Activated naive CD8-positive, alpha-beta T cell treated with anti-CD3 and anti-CD28 coated beads for 36 hours (primary cell): ENCODE measurements at places on chromosomes 5 and 9. TPM values are rescaled to one million over a fixed set of nuclear protein-coding genes. Genes with fewer than 3 reads are reported as not detected.

The PKN3 gene
- 7.8 TPM for total RNA-seq

The PTGES gene
- 0.21 TPM for total RNA-seq

The ASPN gene
- total RNA-seq, result not detected

The LCN9 gene
- total RNA-seq, result not detected

The EQTN gene
- not detected for total RNA-seq

The LCN2 gene
- total RNA-seq, result not detected

The C5orf52 gene
- total RNA-seq, result not detected

The PRR7 gene
- 21.8 TPM for total RNA-seq

The MEGF10 gene
- total RNA-seq, result not detected

The CDX1 gene
- not detected for total RNA-seq

The ZBED3 gene
- total RNA-seq, result 8.0 TPM

The ROR2 gene
- total RNA-seq, result not detected

The SLC26A2 gene
- total RNA-seq, result 6.6 TPM

The DEPDC1B gene
- total RNA-seq, result 25.5 TPM

The PPP3R2 gene
- total RNA-seq, result not detected

The PCDHB11 gene
- not detected for total RNA-seq

The TBC1D9B gene
- 74.9 TPM for total RNA-seq

The SPINK13 gene
- not detected for total RNA-seq

The IGFBPL1 gene
- total RNA-seq, result not detected

The SPINK6 gene
- total RNA-seq, result not detected

The CATSPER3 gene
- total RNA-seq, result 0.39 TPM

The EMB gene
- total RNA-seq, result 60.8 TPM

The GRXCR2 gene
- total RNA-seq, result not detected

The TAF11L14 gene
- total RNA-seq, result not detected

The ANKRD34B gene
- not detected for total RNA-seq

The PCAT7 gene
- total RNA-seq, result not detected

The ENTPD8 gene
- not detected for total RNA-seq

The PCDHA8 gene
- total RNA-seq, result not detected

The CA9 gene
- 1.5 TPM for total RNA-seq

The CARD6 gene
- total RNA-seq, result 1.9 TPM

The ALG2 gene
- 27.3 TPM for total RNA-seq

The LRRC70 gene
- total RNA-seq, result 0.43 TPM

The TIMD4 gene
- total RNA-seq, result 1.2 TPM

The OR1J2 gene
- total RNA-seq, result not detected

The LHX3 gene
- total RNA-seq, result not detected

The TRIM36 gene
- 0.19 TPM for total RNA-seq

The FAM240B gene
- total RNA-seq, result not detected

The NUTM2G gene
- total RNA-seq, result not detected

The MSANTD3 gene
- 16.0 TPM for total RNA-seq

The UHRF2 gene
- 42.3 TPM for total RNA-seq

The SV2C gene
- not detected for total RNA-seq
